ENCODE measurements at places on chromosomes 3 and 15. TPM values are rescaled to one million over a fixed set of nuclear protein-coding genes. Genes with fewer than 3 reads are reported as not detected.

TMEM212 gene
- total RNA-seq, result not detected

SLC2A2 gene
- not detected for total RNA-seq

ADGRG7 gene
- not detected for total RNA-seq

MINAR1 gene
- total RNA-seq, result 0.56 TPM

CSPG4 gene
- 0.04 TPM for total RNA-seq

CBLB gene
- total RNA-seq, result 14.3 TPM

IMPG2 gene
- total RNA-seq, result 0.04 TPM

PLS1 gene
- 12.2 TPM for total RNA-seq

FANCD2 gene
- 20.6 TPM for total RNA-seq

CHRD gene
- 0.15 TPM for total RNA-seq

MEGF11 gene
- total RNA-seq, result 0.70 TPM

GRK7 gene
- total RNA-seq, result not detected

TMIE gene
- 0.11 TPM for total RNA-seq

CSNK1G1 gene
- 20.3 TPM for total RNA-seq

GNAT1 gene
- total RNA-seq, result not detected

SPATA12 gene
- 0.41 TPM for total RNA-seq
